ENCODE measurements at places on chromosomes 7 and 10. TPM values are rescaled to one million over a fixed set of nuclear protein-coding genes. Genes with fewer than 3 reads are reported as not detected.

THNSL1 gene
- 2.3 TPM for total RNA-seq

HHEX gene
- total RNA-seq = 0.33 TPM

ERVW-1 gene
- total RNA-seq = not detected

ZNF117 gene
- total RNA-seq = 6.2 TPM

- DNase-seq = no peak
Measured at GRCh38 chr7:71708710-71709109, 576.8 kb downstream of the GALNT17 start.

DNA sequence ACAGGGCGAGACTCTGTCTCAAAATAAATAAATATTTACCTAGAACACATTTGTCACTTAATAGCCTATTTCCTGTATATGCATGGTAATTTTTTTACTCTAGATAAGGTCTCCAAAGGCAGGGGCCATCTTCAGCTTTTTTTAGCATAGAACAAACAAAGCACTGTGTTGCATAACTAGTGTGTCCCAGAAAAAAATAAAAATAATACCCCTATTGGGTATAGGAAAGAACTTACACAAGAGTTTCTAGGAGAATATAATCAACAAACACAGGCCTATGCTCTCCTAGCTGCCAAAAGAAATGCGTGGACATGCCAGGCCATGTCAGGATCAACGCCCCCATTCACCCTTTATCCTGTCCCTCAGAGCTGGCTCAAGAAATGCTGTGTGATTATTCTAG, 103.6 kb downstream of the PARD3 start:
- DNase-seq = no peak

DNA sequence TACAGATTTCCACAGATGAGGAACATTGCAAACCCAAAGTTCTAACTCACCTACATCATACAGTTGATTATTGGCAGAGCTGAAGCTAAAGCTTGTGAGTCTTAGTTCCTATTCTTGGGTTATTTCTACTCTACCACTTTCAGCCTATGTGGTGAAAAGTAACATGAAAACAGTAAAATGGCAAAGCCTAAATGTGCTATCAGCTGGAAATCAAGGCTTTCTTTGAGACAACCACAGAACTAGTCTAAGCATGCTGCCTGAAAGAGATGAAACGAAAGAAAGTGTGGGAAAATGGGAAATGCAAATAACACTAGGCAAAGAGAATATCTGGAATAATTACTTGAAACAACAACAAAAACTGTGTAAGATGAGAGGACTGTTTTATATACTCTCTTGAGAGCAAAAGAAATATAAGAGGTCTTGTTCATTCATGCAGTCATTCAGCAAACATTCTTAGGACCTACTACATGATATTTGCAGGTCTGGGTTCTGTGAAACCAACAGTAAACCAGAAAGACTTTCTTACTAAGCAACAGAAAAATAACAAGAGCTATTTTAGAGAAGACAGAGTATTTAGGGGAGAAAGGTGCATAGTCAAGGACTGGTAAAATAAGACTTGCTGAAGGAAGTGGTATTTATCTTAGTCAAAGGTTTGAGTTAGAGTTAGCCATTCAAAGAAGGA, 437.1 kb downstream of the HTR7 start:
- DNase-seq = peak; percentile 81

DNA sequence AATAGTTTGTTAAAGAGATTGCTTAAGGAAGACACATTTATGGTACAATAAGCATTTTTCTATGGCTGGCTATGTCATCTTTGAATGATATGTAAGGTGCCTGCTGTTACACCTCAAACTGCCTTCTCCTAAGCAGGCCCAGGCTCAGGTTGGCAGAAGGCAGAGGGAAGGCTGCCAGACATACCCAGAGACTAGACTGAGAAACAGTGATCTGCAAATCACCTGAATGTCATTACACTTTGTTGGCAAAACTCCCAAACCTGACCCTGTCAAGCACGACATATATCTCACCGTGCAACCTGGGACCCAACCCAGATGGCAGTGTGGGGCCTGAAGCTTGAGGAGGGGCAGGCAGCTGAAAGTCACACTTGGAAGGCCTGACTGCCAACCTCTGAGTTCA, 136.6 kb upstream of the TARP start:
- DNase-seq = no peak

GRCh38 chr10:25614652-25615051, 319.4 kb upstream of the MYO3A start:
- DNase-seq = no peak

DNA sequence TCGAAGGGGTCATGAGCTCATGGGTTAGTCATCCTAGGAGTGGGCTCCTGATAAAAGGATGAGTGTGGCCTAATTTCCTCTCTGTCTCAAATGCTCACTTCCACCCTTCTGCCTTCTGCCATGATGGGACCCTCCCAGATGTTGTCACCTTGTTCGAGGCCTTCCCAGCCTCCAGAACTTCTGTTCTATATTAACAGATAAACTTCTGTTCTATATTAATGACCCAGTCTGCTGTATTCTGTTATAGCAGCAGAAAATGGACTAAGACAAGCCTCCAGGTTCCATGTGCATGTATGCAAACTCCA, 583.2 kb downstream of the GLRX3 start:
- no peak for DNase-seq

GRCh38 chr10:122505011-122505410, 43.7 kb downstream of the HTRA1 start:
- DNase-seq = no peak

Data from mammary epithelial cell (primary cell).